Osteoblast (primary cell): ENCODE measurements at places on chromosomes 7 and 10. TPM values are rescaled to one million over a fixed set of nuclear protein-coding genes. Genes with fewer than 3 reads are reported as not detected.

RALA gene
- 38.4 and 44.5 TPM in 2 replicates for total RNA-seq

WNT16 gene
- total RNA-seq = under 0.01 and 0.29 TPM in 2 replicates

AGR2 gene
- not detected in 2 replicates for total RNA-seq

DNA sequence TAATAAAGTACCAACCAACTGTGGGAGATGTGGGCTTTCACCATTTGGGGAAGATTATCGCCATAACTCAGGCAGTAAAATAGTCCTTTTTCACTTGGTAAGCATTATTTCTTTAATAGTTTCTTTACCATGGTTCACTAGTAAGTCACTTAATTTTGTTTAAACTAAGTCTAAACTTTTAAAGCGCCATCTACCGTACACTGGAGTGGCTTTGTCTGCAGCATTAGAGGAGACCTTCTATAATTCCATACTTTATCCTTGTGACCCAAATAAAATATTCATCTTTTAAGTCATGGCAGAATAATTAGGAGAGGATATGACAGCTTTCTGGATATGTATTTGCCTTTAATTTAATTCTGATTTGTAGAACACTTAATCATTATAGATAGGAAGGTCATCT lies 468.0 kb downstream of the MAGI2 start:
- H3K4me3 ChIP-seq = no peak overlapping the region
- no peak for DNase-seq
- no peaks in the 10 kb centered on the region for H3K36me3 ChIP-seq
- H3K27me3 ChIP-seq = no peaks in the 10 kb centered on the region

DNA sequence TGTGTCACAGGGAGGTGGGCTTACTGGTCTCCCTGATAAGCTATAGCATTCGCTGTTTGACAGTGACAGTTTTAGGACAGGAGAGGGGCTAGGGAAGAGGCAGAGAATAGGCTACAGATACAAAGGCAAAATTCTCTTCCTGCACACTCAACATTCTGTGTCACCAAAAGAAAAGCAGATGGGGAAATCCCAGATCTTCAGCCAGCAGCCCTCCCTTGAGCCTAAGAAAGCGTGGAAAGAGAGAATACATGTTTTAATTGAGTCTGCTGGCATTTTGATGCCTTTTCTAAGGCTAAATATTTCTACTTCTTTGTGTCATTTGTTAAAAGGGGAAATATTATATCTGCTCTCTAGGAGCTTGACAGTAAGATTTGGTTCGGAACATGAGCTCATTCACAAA lies 247.0 kb downstream of the TRIL start:
- DNase-seq = no peak
- no peak overlapping the region for H3K27ac ChIP-seq
- no peak overlapping the region for H3K4me3 ChIP-seq
- H3K36me3 ChIP-seq = no peaks in the 10 kb centered on the region

- no peaks in the 10 kb centered on the region for H3K4me1 ChIP-seq
- no peak for DNase-seq
- no peaks in the 10 kb centered on the region for H3K27me3 ChIP-seq
- no peaks in the 10 kb centered on the region for H3K36me3 ChIP-seq
- no peak overlapping the region for H3K27ac ChIP-seq
Observed at GRCh38 chr10:111384556-111384955, 307.7 kb downstream of the ADRA2A start.

DNA sequence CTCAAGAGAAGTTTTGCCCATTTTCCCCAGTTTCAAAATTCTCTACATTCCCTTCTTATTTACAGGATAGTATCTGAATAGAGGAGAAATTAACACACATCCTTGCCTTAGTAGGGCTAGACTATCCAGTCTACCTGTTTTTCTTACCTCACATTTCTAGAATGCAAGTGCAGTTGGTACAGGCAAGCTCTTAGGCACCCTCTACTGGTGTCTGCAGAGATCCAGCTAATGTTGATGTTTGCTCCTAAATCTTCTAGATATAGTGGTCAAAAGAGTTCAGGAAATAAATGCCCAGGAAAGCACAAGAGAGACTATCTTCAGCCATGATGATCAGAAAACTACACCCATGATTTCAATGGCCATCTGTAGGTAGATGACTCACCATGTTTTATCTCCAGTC lies 205.3 kb downstream of the HTR7 start:
- H3K4me3 ChIP-seq = no peak overlapping the region
- no peaks in the 10 kb centered on the region for H3K27me3 ChIP-seq
- H3K4me1 ChIP-seq = no peaks in the 10 kb centered on the region
- no peak overlapping the region for H3K27ac ChIP-seq

DNA sequence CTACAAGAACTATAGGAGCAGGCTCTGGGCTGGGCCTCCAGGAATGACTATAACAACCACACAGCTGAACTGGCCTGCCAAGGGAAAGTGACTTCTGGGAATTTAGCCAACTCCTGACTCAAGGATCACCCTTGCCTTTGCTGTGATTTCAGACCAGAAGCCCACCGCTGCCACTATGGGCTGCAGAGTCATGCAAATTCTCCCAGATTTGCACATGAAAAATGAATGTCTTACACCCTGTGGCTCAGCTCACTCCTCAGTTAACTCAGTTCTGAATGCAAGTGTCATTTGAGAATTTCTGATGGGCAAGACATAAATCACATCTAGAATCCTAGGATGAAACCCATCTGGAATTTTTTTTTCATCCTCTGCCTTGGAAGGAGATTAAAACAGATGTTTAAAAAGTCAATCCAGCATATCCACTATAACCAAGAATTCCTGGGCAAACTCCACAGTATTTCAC lies 186.5 kb upstream of the BET1 start:
- DNase-seq = peak; percentile 83
- H3K4me3 ChIP-seq = no peak overlapping the region
- H3K27me3 ChIP-seq = no peaks in the 10 kb centered on the region

- no peak overlapping the region for H3K4me3 ChIP-seq
- peak; percentile 52 for DNase-seq
- no peaks in the 10 kb centered on the region for H3K27me3 ChIP-seq
- H3K4me1 ChIP-seq = peaks cover 41% of the 10 kb centered on the region
- peak overlapping the region; percentile 78 for H3K27ac ChIP-seq
Observed at GRCh38 chr10:74290708-74291107, 139.7 kb downstream of the ADK start.

GRCh38 chr7:28474282-28474638 lies 61.9 kb downstream of the CREB5 start:
- H3K36me3 ChIP-seq = no peaks in the 10 kb centered on the region
- H3K27me3 ChIP-seq = no peaks in the 10 kb centered on the region
- H3K27ac ChIP-seq = peak overlapping the region; percentile 92
- peak overlapping the region; percentile 8 for H3K4me3 ChIP-seq
- H3K4me1 ChIP-seq = peaks cover 41% of the 10 kb centered on the region
- no peak for DNase-seq

GRCh38 chr7:40437936-40438634 lies 303.3 kb downstream of the SUGCT start:
- H3K4me1 ChIP-seq = peaks cover 24% of the 10 kb centered on the region
- H3K36me3 ChIP-seq = no peaks in the 10 kb centered on the region
- H3K27ac ChIP-seq = peak overlapping the region; percentile 98
- H3K27me3 ChIP-seq = no peaks in the 10 kb centered on the region
- DNase-seq = peak; percentile 54
- H3K4me3 ChIP-seq = no peak overlapping the region

GRCh38 chr10:72753760-72754231 lies 61.9 kb downstream of the MCU start:
- DNase-seq = no peak
- H3K36me3 ChIP-seq = no peaks in the 10 kb centered on the region
- H3K27ac ChIP-seq = no peak overlapping the region
- H3K27me3 ChIP-seq = no peaks in the 10 kb centered on the region

DNA sequence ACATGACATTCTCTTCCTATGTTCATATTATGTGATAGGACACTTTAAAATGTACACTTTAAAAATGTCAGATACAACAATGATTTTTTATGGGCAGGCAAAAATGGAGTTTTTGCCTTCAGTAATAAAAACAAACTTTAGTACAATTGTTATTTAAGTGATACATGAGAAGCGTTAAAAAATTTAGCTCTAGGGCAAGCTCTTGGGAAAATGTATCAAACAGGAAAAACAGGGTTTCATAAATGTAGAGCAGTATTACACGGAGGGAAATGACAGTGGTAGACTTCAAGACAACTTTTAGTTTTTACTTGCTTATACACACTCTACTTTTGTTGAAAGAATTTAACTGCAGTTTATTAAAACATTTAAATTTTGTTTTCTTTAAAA lies 1.5 kb downstream of the FHIP2A start:
- no peaks in the 10 kb centered on the region for H3K27me3 ChIP-seq
- H3K4me1 ChIP-seq = peaks cover 47% of the 10 kb centered on the region
- H3K27ac ChIP-seq = peak overlapping the region; percentile 86
- no peaks in the 10 kb centered on the region for H3K36me3 ChIP-seq
- no peak for DNase-seq
- H3K4me3 ChIP-seq = peak overlapping the region; percentile 73
